ENCODE measurements at places on chromosomes 4 and X. TPM values are rescaled to one million over a fixed set of nuclear protein-coding genes. Genes with fewer than 3 reads are reported as not detected.

NOP14 gene
- 11.3 TPM for total RNA-seq

CSAG1 gene
- total RNA-seq: not detected

DNA sequence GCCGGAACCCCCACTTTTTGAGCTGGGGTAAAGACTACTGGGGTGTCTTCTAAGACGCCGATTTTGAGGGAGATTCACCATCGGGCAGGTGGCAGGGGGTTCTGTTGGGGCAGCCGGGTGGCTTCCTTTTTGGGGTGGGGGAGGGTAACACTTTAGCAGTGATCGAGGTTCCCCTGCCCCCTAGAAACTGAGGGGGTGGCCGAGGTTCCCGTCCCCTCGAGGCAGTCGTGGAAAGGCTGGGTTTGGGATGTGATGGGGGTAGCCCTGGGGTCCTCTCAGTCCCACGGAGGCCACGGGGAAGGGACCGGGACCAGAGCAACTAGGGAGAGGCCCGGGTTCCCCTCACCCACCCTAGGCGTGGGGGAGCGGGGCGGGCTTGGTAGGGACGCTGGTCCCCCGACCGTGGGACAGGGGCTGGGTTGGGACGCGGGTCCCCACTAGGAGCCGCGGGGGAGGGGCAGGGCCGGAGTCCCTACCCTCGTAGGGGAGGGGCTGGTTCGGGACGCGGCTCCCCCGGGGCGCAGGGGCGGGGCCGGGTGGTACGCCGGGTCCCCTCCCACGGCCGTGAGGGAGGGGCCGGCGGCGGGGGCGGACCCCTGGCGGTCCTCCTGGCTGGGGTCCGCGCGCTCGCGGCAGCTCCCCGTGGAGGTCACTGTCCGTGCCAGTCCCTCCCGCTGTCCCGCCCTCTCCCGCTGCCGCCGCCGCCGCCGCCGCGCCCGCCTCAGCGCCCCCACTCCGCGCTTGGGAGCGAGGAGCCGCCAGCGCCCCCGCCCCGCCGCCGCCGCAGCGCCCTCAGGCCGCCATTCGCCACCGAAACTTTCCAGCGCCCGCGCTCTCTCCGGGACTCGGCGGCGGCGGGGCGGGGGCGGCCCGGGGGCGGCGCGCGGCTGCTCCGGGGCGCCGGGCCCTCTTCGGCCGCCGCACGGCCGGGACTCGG, at the start of gene TBL1X:
Gene TBL1X, plus strand, starts transcription at position 624 of the 937 bp plus-strand sequence. CDS start 188,529 bp downstream, outside the sequence.
- no peak for DNase-seq

ADH1B gene
- total RNA-seq: 97.0 TPM

IL9R gene
- total RNA-seq: 0.63 TPM

RTL3 gene
- total RNA-seq: 0.95 TPM

- no peak for DNase-seq
Measured at GRCh38 chrX:17768997-17769396, 31.7 kb downstream of the SCML1 start.

CFI gene
- 52.0 TPM for total RNA-seq

DNA sequence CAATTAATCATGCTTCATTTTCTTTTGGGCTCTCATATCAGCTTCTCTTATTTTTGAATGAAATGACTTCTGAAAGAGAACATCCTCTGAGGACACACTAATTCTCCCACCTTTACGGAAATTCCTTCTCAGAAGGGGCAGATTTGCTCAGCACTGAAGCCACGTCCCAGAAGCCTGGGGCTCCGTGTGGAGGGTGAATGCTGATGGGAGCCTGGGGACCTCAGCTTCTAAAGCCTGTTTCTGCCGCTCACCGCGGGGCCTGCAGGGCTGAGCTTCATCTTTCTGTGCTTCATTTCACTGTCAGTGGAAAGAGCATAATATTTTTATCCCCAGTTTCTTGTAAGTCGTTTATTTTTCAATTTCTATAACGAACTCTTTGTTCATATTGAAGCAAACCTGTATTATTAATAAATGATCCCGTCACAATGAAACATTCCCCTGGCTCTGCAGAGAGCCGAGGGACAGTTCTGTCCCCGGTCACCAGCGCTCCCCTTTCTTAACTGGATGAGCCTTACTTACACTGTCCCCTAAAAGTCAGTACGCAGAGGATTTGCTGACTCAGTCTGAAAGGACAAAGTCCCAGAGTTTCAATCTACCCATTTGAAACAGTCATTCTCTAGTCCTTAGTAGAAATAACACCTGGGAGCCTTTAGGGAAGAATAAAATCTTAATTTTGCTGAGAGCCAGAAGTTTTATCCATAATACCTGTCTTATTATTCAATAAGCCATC, 364.6 kb upstream of the FAT1 start:
- no peak for DNase-seq

DNA sequence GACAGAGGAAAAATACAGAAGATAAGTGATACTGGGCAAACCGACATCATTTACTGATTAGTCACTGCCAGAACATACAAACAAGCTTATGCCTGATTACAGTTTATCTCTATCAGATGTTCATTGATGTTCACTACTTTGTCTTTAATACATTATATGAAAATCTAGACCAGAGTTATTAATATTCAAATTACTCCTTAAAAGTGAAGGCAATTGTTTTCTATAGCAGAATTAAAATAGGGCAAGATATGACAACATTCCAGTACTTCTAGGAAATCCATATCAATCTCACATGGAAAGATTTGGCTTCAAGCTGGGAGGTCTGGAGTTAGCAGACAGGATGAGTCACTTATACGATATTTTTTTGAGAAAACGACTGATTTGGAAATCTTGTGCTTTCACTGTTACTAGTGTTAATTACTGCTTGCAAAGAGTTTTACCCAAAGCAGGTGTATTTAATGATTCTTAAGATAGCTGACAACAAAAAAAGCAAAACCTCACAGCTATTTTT, 31.8 kb downstream of the HPGD start:
- DNase-seq: no peak

DNA sequence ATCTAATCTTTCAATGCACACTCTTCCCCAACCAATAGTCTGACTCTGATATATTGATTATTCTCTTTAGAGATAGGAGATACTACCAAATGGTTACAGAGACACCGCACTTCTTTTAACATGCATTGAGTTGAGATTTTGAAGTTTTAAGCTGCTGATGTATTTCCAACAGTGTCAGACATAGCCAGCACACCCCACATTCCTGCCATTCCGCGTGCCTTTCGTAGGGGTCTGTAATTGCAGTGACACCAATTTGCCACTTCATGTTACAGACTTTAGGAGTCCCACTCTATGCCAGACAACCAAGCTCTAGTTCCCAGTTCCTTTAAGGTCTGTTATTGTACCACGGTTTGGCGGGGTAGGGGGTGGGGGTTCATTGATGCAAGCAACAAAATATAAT, 618.2 kb upstream of the FRG1 start:
- no peak for DNase-seq

CNKSR2 gene
- 16.1 TPM for total RNA-seq

- DNase-seq: no peak
Measured at GRCh38 chrX:12844319-12844718, 22.6 kb upstream of the TLR7 start.

MAGEB17 gene
- not detected for total RNA-seq

RUFY3 gene
- total RNA-seq: 137 TPM

CXorf49 gene
- total RNA-seq: not detected

EDA gene
- 5.7 TPM for total RNA-seq

RRH gene
- total RNA-seq: 0.16 TPM

DNA sequence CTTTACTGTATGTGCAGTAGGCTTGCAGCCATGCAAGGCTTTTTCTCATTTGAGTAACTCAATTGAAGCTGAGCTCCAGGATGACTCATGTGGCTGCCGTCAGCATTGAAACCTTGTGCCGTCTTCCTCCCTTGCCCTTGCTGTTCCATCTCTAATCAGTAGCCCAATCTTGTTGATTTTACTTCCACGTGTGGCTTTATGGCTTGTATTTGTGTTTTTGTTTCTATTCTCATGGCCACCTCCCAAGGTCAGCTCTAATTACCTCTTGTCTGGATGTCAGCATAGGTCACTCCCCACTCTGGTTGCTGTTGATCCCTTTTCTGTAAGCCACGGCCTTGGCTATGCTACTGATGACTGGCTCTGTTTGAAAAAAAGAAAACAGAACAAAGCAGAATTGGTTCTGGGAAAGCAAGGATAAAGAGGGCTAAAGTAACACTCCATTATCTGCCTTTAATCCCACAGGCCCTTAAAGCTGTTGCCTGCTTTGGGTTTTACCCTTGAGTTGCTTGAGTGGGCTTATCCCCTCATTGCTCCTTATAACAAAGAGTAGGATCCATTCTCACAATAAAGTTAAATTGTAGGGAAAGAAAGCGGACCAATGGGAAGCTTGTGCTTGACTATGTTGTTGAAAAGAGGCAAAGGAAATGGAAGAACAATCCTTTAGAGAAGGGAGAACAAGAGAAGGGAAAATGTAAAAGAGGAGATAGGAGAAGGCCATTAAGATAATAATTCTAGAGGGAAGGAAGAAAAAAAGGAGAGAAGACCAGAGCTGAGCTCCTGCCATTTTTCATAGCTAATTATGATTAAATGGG, 173.9 kb upstream of the PGRMC2 start:
- no peak for DNase-seq

COL25A1 gene
- total RNA-seq: 16.4 TPM

HSD17B13 gene
- total RNA-seq: 1.2 TPM

GRCh38 chr4:3077796-3078195, 3.3 kb downstream of the HTT start:
- no peak for DNase-seq

DNA sequence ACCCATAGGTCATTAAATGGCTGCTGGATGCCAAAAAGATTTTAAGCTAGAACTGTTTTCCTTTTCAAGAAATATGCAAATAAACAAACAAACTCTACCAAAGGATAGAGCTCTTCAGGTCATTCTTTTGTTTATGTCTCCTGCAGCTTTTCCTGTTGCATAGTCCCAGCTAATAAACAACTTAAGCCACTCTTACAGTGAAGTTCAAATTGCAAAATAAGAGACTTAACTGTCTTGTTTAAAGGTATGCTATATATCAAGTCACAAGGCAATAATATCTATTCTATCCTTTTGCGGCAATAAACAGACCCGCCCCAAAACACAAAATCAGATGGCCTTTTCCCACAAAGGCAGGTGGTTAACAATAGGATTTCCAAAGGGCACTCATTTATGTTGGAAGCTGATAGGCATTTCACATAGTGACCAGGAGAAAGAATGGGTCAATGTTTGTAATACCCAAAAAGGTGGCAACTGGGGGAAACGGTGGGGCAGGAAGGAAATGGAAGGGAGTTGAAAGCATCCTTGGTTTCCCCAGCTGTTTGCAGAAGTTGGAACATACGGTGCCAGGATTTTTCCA, 15.3 kb downstream of the HAND2 start:
- DNase-seq: no peak

- DNase-seq: peak; percentile 46
Measured at GRCh38 chr4:48483006-48483776, at the start of gene SLC10A4. Gene SLC10A4 (plus strand): TSS chr4:48483343. CDS start chr4:48483562, 219 bp downstream.

GRCh38 chrX:127552571-127552970, 499.6 kb downstream of the ACTRT1 start:
- DNase-seq: no peak

GDI1 gene
- total RNA-seq: 33.0 TPM

CFAP99 gene
- not detected for total RNA-seq

DNA sequence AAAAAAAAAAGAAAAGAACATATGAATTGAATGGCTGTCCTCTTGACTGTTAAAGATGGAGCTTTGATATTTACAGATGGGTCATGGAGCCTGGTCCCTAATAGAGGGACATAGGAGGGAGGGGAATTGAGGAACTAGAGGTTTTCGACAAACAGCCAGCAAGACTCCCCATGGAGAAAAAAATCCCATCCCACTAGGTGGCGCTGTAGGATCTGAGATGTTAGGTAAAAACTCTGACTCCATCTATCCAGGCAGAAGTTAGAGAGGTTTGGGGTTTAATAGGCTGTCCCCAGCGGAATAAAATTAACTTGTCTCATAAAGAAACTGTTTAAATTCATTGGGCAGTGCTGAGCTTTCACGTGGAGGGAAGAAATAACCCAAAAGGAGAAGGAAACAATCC, 45.9 kb downstream of the HMGB2 start:
- DNase-seq: no peak

TIGD2 gene
- total RNA-seq: 12.0 TPM

GRCh38 chr4:142960126-142960525, 114.0 kb upstream of the INPP4B start:
- DNase-seq: peak; percentile 21

PPID gene
- 38.2 TPM for total RNA-seq

IQCM gene
- total RNA-seq: not detected

SSX2 gene
- not detected for total RNA-seq

GRCh38 chr4:85659610-85660218, 184.8 kb downstream of the ARHGAP24 start:
- no peak for DNase-seq

GRCh38 chr4:93501244-93501643, 327.3 kb upstream of the ATOH1 start:
- DNase-seq: no peak

NWD2 gene
- 2.0 TPM for total RNA-seq

MID2 gene
- 24.6 TPM for total RNA-seq

- no peak for DNase-seq
Measured at GRCh38 chr4:46684041-46684440, 225.0 kb downstream of the COX7B2 start.

DNA sequence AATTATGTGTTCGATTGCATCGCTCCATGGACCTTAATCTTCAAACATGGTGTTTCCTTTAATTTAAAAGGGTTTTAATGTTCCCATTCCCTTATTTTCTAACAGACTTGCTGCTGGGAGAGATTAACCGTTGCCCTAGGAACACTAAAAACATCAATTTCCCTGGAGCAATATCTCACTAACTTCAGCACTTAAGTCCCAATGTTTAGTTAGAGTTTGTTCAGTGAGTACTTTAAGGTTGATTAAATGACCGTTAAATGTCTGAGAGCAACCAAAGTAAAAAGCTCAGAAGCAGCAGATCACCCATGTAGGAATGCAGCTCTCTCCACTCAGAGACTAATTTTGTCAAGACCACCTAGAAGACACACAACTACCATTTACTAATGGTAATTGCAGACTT, 111.2 kb upstream of the PDE5A start:
- DNase-seq: no peak

GRCh38 chr4:40887764-40888131, 138.0 kb downstream of the NSUN7 start:
- DNase-seq: no peak

- no peak for DNase-seq
Measured at GRCh38 chr4:37685823-37686372, 278 bp downstream of the RELL1 start.

DNA sequence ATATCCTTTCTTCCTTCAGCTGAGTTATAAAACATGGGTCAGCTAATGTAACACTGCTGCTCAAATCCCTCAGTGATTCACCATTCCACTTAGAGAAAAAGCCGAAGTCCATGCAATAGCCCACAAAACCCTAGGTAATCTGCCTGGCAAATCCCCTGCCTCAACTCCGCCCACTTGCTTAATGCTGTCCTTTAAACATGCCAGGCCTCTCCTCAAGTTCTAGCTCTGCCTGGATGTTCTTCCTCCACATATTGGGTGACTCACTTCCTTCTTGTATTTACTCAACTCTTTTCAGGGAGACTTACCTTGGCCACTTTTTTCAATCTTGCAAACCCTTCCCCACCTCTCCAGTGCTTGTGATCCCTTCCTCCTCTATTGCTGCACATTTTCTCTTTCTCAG, 89.8 kb downstream of the EMCN start:
- DNase-seq: no peak

- DNase-seq: peak; percentile 62
Measured at GRCh38 chr4:8315435-8316250, 46.1 kb downstream of the HTRA3 start.
